ENCODE measurements at places on chromosomes 13 and 19.

GRCh38 chr13:31119526-31119925 lies 42.2 kb downstream of the HSPH1 start:
- no peak for DNase-seq

DNA sequence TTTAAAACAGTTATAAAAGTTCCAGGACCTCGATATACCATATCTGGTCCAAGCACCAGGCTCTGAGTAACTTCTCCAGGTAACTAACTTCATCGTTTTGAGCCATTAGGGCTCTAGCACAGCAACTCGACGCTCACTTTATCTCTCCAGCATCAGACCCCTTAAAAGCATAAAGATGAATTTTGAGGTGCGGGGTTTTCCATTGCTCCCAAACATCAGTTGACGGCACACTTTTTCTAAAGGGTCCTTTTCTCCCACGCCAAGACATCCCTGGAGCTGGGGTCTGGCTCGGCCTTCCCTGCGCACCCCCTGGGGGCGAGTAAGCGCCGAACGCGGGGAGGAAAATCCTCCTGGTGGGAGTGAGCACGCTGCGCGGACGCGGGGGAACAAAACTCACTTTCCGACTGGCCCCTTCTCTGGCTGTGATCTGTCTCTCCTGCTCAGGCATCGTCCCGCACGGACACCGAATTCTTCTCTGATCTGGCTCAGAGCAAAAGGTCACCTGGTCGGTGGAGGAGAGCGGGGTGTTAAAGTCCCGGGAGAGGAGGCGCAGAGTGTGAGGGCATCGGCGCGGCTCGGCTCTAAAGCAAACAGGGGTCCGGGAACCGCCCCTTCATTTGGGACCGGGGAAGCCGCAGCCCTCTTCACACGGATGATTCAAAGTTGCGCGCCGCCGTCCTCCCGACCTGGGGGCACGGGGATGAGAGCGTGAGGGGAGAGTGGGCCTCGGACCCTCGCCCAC lies at the start of gene ATP7B:
Gene ATP7B, minus strand, starts transcription at position 561 of the 742 bp plus-strand sequence. Its CDS starts 113 bp downstream, at position 448.
- peak; percentile 20 for DNase-seq

DNA sequence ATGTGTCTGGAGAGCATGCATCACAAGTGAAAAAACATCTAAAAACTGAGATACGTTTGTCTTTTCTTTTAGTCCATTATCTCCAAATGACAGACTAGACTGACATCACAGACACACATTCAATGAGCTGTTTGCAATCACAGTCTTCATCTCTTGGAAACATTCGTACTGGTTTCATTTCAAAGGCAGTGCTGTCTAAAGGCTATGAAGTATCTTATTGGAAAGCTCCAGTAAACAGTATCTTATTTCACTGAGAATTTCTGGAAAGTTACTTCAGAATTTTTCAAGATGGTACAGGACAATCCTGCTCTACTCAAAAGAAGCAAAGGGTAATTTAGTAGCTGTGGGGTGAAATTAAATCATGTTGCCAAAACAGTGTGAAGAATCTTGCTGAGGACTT lies 53.5 kb upstream of the TNFRSF19 start:
- no peak for DNase-seq

GRCh38 chr13:88840085-88840484 lies 1168.9 kb downstream of the SLITRK5 start:
- no peak for DNase-seq

DNA sequence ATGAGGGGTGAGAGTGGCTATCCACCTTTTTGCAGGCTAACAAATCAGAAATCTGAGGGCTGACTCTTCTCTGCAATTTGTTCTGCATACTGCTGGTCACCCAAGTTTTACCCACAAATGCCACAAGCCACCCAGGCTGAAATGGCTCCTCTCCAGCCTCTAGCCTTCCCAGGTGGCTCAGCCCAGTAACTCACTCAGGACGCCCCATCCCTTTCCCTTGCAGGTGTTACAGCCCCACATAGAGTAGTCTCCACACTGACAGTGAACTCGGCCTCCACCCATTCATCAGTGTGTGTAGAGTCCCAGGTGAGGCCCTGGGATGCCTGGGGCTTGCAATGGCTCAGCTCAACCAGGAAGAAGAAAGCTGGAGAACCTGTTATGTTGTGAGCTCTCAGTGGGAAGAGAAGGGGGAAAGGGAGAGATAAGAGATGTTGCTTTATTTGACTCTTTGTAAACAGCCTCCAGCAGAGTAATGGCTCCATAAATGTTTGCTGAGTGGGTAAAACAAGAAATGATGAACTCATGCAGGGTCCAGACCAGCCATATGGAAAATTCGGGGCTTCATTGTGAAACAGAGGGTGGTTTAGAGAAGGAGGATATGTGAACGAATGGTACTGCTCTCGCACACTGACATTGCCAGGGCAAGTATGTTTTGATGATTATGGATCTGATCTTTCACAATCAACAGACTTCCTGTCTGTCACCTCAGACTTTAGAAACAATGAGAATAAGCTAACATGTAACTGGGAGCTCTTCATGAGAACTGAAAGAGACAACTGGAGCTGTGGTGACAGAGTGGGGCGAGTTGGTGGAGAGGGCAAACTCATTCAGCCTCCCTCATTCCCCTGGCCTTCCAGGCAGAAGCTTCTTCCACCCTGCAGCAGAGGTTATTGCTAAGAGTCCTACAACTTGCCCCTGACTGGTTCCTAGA lies 74.2 kb upstream of the RFC3 start:
- no peak for DNase-seq

- no peak for DNase-seq
These were observed at the start of gene SULT2B1 for GRCh38 chr19:48551437-48552302. SULT2B1 (plus strand) TSS chr19:48552172; CDS start chr19:48552253, 81 bp downstream.

DNA sequence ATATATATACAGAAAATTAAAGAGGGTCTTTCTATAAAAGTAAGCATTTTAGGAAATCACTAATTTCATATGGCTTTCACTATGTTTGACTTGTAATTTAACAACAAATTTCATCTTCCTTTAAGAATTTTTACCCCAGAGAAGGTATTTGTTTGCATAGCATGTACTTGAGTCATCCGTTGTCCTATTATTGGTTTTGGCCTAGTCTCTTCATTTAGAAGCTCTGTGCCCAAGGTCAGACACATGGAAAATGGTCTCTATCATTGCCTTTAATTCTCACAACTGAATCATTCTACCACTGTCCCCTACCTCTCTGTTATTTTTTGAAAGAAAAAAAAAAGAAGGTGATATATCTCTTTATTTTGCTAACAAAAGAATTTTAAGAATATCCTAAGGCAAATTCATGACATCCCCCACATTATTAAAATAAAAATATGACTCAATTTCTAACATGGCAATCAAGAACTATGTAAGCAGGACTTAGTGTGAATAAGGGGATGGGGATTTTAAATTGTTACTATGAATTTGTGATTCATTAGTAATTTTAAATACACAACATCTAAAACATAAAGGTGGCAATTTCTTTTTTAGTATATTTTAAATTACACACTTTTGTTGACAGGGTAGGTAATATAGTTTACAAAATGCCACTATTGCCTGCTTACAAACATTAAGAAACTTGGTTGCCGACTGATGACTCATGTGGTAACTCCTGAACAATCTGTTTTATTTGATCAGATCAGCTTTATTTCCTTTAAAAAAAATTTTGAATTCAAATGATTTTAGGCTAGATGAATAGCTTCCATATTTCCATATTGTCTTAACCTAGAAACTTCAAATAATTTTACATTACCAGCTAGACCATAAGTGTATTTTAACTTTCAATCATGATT lies 13.9 kb downstream of the SLITRK5 start:
- no peak for DNase-seq

- DNase-seq = no peak
These were observed 56.5 kb downstream of the GADD45B start for GRCh38 chr19:2532252-2533071.

- no peak for DNase-seq
These were observed 178.0 kb downstream of the LIG4 start for GRCh38 chr13:108037348-108037747.

GRCh38 chr13:40697711-40698110 lies 31.3 kb upstream of the FOXO1 start:
- DNase-seq = no peak

DNA sequence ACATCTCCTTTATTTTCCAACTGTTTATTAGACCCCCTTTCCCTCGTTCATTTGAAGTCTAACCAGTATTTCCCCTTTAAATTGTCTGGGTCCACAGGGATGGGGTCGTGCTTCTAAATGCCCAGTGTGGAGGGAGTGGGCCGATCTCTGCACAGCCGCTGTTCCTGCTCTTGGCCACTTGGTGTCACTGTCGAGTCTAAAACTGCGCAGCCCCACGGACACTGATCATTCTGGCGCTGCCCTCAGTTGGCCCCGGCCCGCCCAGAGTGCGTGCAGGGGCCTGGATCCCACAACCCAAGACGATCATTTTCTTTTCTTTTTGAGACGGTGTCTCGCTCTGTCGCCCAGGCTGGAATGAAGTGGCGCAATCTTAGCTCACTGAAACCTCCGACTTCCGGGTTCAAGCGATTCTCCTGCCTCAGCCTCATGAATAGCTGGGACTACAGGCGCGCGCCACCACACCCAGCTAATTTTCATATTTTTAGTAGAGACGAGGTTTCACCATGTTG lies 12.0 kb downstream of the WDR88 start:
- DNase-seq = peak; percentile 80

- no peak for DNase-seq
These were observed 67.9 kb upstream of the ZNF724 start for GRCh38 chr19:23318143-23318542.

- no peak for DNase-seq
These were observed 126.7 kb downstream of the MAB21L1 start for GRCh38 chr13:35349673-35350278.

GRCh38 chr19:35556025-35556590 lies 7.3 kb downstream of the ATP4A start:
- DNase-seq = no peak

GRCh38 chr13:50379584-50379983 lies 364.3 kb downstream of the KCNRG start:
- no peak for DNase-seq

DNA sequence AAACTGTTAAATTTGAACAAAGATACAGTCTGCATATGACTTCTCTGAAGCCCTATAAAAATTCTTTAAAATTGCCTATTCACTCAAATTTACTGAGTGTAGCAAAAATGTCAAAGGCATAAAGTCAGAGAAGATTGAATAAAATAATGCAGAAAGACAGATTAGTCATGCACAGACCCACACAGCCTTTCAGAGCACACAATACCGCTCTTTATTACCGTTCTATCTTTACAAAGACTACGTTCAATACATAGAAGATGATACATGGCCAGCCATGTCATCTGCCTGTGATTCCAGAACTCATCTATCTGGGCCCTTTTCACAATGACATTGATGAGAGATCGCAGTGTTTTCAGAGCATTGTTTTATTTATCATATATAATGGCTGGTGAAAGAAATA lies 107.2 kb downstream of the URI1 start:
- no peak for DNase-seq

DNA sequence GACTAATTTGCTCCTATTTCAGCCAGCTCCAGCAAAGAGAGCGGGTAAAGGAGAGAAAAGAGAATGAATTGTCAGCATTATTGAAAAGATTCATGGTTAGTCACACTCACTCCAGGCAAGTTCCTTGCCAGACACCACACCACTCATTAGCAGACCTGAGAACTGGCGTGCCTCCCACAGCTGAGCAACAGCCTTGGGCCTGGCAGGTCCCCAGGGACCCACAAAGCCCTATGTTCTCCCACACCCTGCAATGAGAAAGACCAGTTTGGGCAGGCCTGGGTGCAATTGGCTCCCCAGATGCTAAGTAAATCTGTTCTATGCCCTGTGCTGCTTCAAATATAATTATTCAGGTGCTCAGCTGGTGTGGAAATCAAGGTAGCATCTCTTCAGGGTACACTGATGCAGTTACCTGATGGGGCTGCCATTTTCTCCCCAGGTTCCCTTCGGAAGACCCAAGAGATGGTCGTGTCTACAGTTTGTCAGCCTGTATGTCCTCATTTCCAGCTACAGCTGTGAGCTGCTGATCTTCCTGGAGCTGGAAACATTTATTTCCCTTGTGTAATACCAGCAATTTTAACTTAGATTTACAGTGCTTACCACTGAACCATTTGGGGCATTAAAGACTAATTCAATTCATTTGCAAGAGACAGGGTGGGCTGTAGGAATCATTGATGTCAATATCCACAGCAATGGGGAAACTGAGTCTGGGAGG lies 405.0 kb downstream of the COG6 start:
- DNase-seq = no peak

DNA sequence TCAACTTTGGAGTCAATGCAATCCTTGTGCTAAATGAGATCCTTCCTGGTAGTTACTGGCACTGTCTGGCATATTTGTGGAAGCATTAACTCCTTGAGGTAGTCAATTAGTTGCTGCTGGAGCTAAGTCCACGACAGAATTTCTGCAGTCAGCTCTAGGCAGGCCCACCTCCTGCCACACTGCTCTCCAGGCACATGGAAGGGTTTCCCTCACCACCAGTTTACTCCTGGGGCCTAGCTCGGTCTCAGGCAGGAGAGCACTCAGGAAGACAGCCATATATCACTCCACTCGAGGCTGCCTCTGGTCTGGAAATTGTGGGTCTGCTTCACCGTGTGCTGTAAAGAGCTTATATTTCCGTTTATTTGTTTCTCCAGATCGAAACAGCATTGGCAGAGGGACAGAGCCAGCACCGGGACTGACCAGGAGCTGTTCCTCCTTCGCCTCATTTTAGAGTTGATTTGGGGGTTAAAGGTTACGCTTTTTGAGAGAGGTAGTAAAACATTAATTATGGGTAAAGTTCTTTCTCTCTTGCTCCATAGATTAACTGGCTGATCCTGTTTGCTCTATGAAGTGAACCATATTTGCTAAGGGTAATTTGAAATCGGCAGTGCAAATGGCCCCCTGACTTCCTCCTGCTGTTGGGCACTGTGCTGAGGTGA lies 20.6 kb upstream of the GTF3A start:
- no peak for DNase-seq

DNA sequence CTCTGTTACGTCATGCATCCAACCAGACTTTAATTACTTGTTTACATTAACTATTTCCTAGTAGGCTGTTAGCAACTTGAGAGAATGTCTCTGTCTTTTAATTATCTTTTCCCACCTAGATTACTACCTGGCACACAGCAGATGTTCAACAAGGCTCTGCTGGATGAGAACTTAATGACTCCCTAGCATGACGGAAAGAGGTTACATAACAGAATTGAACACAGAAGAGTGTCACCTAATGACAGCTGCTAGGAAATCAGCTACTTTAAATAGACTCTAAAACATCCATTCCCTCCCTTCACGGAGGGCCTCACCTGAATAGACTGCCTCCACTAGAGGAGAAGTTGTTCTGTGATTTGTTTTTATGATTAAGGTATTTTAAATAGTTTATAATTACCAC lies 110.8 kb downstream of the TEX29 start:
- DNase-seq = no peak

GRCh38 chr19:46926170-46927071 lies 65.6 kb downstream of the ARHGAP35 start:
- no peak for DNase-seq

- DNase-seq = no peak
These were observed 7.3 kb upstream of the F7 start for GRCh38 chr13:113098162-113098732.

DNA sequence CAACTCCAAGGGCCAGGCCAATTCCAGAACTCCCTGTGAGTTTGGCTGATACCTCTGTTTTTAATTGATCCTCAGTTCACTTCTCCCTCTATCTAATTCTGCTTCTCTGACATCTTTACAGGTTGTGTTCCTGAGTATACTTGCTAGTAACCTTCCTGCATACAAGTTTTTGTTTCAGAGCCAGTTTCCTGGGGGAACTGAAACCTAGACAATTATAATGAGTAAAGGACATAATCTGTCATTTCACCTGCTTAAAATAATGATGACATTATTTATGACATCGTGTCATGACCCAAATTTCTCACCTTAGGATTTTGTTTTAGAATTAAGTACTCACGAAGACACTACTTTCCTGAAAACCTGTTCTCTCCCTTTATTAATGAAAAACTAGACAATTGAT lies 12.5 kb upstream of the MYCBP2 start:
- no peak for DNase-seq

- no peak for DNase-seq
These were observed 196.6 kb upstream of the GPR12 start for GRCh38 chr13:26957182-26957581.
